ENCODE measurements at places on chromosomes 12 and 14.
A peak's percentile ranks its signal among the peaks of the same experiment; 100 is the strongest.

- no peak for DNase-seq
Measured at GRCh38 chr12:19382111-19382526, 57.2 kb upstream of the AEBP2 start.

GRCh38 chr12:21527451-21528180 lies 1.5 kb downstream of the SPX start:
- peak; percentile 78 for DNase-seq

DNA sequence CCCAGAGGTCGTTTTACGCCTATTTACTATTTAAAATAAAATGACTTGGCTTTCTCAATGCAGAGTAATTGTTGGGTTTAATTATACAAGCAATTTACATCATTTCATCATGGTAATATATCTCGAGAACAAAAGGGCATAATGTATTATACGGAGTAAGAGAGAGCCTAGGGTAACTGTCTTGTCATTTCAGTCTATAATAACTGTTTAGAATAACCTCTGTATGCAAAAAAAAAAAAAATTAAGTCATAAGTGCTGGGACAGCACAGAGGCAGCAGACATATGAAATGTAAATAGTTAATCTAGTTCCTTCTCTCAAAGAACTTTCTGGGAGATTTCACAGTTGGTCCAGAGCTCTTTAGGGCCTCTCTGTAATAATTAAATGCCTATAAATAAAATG lies 284.9 kb downstream of the TMTC2 start:
- DNase-seq: no peak

GRCh38 chr12:45634273-45634917 lies 95.1 kb upstream of the ARID2 start:
- DNase-seq: no peak

- DNase-seq: peak; percentile 68
Measured at GRCh38 chr12:129903956-129904829, at the start of gene TMEM132D. TMEM132D (minus strand) TSS chr12:129904025.

DNA sequence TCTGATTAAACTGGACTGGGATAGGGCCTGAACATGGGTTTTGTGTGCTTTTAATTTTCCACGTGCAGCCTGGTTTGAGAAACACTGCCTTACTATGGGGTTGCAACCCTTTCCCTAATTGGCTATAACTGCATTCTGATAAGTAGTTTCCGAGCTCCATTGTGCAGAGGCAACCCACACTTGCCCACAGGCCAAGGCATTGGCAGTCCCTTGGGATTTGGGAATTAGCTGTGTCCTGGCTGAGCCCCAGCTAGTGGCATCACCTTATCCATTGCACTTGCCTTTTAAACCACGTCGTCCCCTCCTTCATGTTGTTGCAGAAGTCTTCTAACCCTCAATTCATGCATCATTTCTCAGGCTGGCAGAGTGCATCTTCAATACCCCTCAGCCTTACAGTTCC lies 10.2 kb downstream of the VCPKMT start:
- DNase-seq: no peak

DNA sequence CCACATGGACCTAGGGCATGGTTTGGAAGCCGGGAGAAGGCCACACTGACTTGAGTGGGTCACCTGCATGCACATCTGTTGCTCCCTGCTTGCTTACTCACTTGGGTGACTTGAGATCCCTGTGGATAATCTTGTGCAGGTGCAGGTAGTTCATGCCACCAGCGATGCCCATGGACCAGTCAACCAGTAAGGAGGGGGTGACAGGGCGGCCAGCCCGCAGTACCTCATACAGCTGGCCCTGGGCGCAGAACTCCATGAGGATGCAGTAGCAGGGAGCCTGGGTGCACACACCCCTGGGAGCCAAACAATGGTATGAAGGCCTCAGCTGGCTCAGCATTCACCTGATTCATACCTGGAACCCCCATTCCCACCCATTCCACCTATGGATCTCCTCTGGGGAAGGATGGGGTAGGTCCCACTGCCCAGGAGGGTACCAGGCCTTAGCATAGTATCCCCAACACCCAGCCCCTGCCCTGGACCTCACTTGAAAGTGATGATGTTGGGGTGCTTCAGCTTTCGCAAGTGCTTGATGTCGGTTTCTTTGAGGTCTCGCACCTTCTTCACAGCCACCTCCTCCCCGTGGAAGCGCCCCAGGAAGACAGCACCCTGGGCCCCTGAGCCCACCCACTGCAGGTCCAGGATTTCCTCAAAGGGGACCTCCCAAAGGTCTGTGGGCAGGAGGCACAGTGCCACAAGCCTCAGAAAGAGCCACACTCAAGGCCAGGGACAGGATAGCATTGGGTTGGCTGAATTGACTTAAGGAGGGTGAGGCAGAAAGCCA lies 13.1 kb downstream of the MAP3K12 start:
- no peak for DNase-seq

- DNase-seq: no peak
Measured at GRCh38 chr12:10595881-10596280, 17.5 kb downstream of the MAGOHB start.

GRCh38 chr12:29552324-29552927 lies 54.9 kb upstream of the OVCH1 start:
- peak; percentile 77 for DNase-seq

- peak; percentile 42 for DNase-seq
Measured at GRCh38 chr12:86914721-86915120, 658.5 kb upstream of the MGAT4C start.

GRCh38 chr12:85390266-85390665 lies 110.2 kb downstream of the ALX1 start:
- no peak for DNase-seq
